ENCODE measurements at places on chromosomes 4 and X. TPM values are rescaled to one million over a fixed set of nuclear protein-coding genes. Genes with fewer than 3 reads are reported as not detected.

Gene SPANXN4
- total RNA-seq, result not detected

Gene NLRP2B
- total RNA-seq, result not detected

Gene PHKA2
- total RNA-seq, result 9.8 TPM

Gene SHROOM4
- 0.59 TPM for total RNA-seq

Gene MTNR1A
- not detected for total RNA-seq

Gene ABLIM2
- under 0.01 TPM for total RNA-seq

Gene SRPK3
- 0.59 TPM for total RNA-seq

Gene ADRA2C
- total RNA-seq, result 0.17 TPM
